CD14-positive monocyte (primary cell): ENCODE measurements at places on chromosomes 4 and X. TPM values are rescaled to one million over a fixed set of nuclear protein-coding genes. Genes with fewer than 3 reads are reported as not detected.

The PITX2 gene
- polyA plus RNA-seq = not detected in 2 replicates

The SLC34A2 gene
- polyA plus RNA-seq = not detected

The PNPLA4 gene
- polyA plus RNA-seq = 14.4 TPM

The GALNT7 gene
- polyA plus RNA-seq = 19.7 TPM

The TLR2 gene
- 162 TPM for polyA plus RNA-seq

The TBC1D8B gene
- polyA plus RNA-seq = 0.16 TPM

The IQSEC2 gene
- polyA plus RNA-seq = 29.2 and 31.2 TPM in 2 replicates

The FGA gene
- not detected for polyA plus RNA-seq

The MAGED2 gene
- 24.6 and 43.5 TPM in 2 replicates for polyA plus RNA-seq

The GAGE12J gene
- polyA plus RNA-seq = not detected in 2 replicates

The GABRQ gene
- not detected for polyA plus RNA-seq

The CLGN gene
- 0.54 TPM for polyA plus RNA-seq

The PNMA3 gene
- polyA plus RNA-seq = not detected

The PRKG2 gene
- polyA plus RNA-seq = 0.10 TPM

The FUNDC2 gene
- polyA plus RNA-seq = 148 TPM

The GPR82 gene
- polyA plus RNA-seq = 0.14 and 0.40 TPM in 2 replicates

The PARM1 gene
- 0.54 TPM for polyA plus RNA-seq

The CABS1 gene
- not detected in 2 replicates for polyA plus RNA-seq

The SLC9A7 gene
- polyA plus RNA-seq = 0.73 TPM

The GDPD2 gene
- not detected in 2 replicates for polyA plus RNA-seq

The MAGEA1 gene
- polyA plus RNA-seq = not detected

The EPGN gene
- not detected in 2 replicates for polyA plus RNA-seq

The RIPPLY1 gene
- not detected for polyA plus RNA-seq

The GAGE1 gene
- polyA plus RNA-seq = not detected

The TCP11X2 gene
- not detected for polyA plus RNA-seq

The SFRP2 gene
- polyA plus RNA-seq = not detected in 2 replicates

The TMEM35A gene
- not detected for polyA plus RNA-seq

The SOWAHB gene
- not detected for polyA plus RNA-seq

The GAGE2A gene
- polyA plus RNA-seq = not detected

The CTSO gene
- polyA plus RNA-seq = 8.9 and 18.6 TPM in 2 replicates

The XG gene
- not detected for polyA plus RNA-seq

The CT45A1 gene
- not detected in 2 replicates for polyA plus RNA-seq

The PRAF2 gene
- 4.1 TPM for polyA plus RNA-seq

The VSIG4 gene
- polyA plus RNA-seq = 20.3 and 25.1 TPM in 2 replicates

The EFHC2 gene
- polyA plus RNA-seq = not detected

The IL2 gene
- polyA plus RNA-seq = not detected

The LARP7 gene
- 12.5 TPM for polyA plus RNA-seq

The HTN3 gene
- polyA plus RNA-seq = not detected

The ODAM gene
- polyA plus RNA-seq = not detected in 2 replicates

The RASL11B gene
- not detected for polyA plus RNA-seq

The MAML3 gene
- polyA plus RNA-seq = 2.3 TPM

The CT45A3 gene
- polyA plus RNA-seq = not detected
